ENCODE measurements at places on chromosomes 11 and 22. TPM values are rescaled to one million over a fixed set of nuclear protein-coding genes. Genes with fewer than 3 reads are reported as not detected.

GRCh38 chr11:6607190-6607795, 3.7 kb downstream of the ILK start:
- peaks cover 44% of the 10 kb centered on the region for H3K4me1 ChIP-seq
- H3K4me3 ChIP-seq, result peak overlapping the region; percentile 33
- peaks cover 52% of the 10 kb centered on the region for H3K36me3 ChIP-seq
- no peak for DNase-seq
- no peaks in the 10 kb centered on the region for H3K27me3 ChIP-seq

DNA sequence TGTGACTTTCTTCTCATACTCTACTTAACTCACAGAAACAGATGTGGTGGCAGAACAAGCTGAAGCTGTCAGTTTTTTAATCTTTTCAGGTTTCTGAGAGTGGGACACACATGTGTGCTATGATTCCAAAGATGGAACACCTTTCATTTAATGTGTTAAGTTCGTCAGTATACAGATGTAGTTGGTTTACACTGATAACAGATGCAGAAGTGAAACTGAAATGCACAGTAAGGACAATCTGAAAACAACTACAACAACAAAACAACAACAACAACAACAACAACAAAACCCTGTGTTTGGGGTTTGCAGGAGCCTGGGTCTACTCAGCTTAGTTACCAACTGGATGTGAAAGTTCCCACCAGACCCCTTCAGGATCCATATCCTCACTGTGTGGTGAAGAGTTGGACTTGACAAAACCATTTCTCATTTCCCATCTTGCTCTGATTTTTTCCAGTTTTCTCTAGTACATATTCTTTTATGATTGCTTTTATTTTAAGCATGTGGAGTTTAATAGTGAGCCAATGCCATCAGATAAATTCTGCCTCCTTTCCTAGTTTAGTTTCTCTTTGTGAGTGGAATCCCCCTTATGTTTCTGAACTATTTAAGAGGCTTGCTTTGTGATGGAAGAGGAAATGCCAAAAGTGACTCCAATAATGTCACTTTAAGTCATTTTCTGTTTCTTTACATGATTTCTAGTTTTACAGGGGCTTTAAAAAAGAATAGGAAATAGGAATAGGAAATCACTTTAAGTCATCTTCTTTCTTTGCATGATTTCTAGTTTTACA, 47.8 kb downstream of the ARHGAP42 start:
- no peak overlapping the region for H3K4me3 ChIP-seq
- no peak overlapping the region for H3K27ac ChIP-seq

GRCh38 chr11:78737301-78737700, 162.6 kb upstream of the NARS2 start:
- DNase-seq, result no peak
- no peak overlapping the region for H3K4me3 ChIP-seq
- no peaks in the 10 kb centered on the region for H3K36me3 ChIP-seq
- peaks cover 2% of the 10 kb centered on the region for H3K27me3 ChIP-seq
- no peaks in the 10 kb centered on the region for H3K4me1 ChIP-seq
- no peak overlapping the region for H3K27ac ChIP-seq

DNA sequence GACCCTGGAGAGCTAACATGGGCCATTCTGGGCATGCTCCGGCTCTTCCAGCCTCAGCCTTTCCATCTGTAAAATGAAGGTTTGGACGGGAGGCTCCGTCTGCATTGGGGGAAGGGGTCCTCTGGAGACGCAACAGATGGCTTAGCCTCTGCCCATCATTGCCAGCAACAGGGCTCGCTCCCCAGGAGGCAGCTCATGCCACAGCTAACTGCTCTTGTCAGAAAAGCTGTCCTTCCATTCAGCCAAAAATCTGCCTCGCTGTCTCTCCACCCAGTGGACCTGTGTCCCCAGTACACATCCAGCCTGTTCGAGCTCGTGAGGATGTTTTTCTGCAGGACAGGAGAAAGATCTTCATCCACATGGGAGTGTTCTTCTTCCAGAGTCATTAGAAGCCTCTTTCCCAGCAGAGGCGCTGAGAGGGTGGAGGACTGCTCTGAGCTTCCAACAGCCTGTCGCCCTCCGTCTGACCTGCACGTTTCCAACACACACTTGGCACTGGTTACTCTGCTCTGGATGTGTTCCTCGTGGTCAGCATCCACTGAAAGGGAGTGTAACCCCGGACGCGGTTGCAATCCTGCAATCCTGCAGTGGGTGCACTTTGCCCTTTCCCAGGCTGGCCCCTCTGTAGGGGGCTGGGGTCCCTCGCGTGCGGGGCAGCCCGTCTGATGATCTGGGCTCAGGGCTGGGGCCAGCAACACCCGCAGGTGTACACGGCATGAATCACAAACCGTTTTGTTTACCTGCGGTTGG, 1340.9 kb downstream of the TBC1D22A start:
- H3K36me3 ChIP-seq, result peaks cover under 1% of the 10 kb centered on the region
- peaks cover 12% of the 10 kb centered on the region for H3K27me3 ChIP-seq
- DNase-seq, result no peak
- H3K27ac ChIP-seq, result no peak overlapping the region

GRCh38 chr22:37442537-37442936, 15.3 kb upstream of the ELFN2 start:
- H3K4me3 ChIP-seq, result no peak overlapping the region
- no peaks in the 10 kb centered on the region for H3K36me3 ChIP-seq
- H3K4me1 ChIP-seq, result peaks cover 15% of the 10 kb centered on the region
- no peak for DNase-seq
- peaks cover 3% of the 10 kb centered on the region for H3K27me3 ChIP-seq
- H3K27ac ChIP-seq, result no peak overlapping the region

DNA sequence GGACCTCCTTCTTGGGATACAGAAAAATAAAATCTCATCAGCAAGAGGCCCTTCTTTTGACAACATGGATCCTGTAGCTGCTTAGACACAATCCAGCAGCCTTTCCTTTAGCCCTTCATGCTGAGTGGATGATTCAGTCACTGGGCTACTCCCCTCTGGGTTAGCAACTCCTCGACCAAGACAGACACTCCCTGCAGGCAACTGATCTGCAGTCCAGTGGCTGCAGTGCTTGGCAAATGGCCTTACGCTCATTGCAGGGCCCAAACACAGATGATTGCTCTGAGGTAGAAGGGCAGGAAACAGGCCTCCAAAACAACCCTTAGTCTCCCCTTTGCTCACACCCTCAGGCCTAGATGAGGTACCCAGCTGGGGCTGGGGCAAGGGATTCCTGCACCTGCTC, 73.2 kb upstream of the OPCML start:
- H3K4me1 ChIP-seq, result no peaks in the 10 kb centered on the region
- no peaks in the 10 kb centered on the region for H3K36me3 ChIP-seq
- H3K4me3 ChIP-seq, result no peak overlapping the region
- H3K27me3 ChIP-seq, result no peaks in the 10 kb centered on the region
- no peak overlapping the region for H3K27ac ChIP-seq
- no peak for DNase-seq

GRCh38 chr22:42990131-42990838, 24.7 kb downstream of the PACSIN2 start:
- H3K27ac ChIP-seq, result no peak overlapping the region
- H3K36me3 ChIP-seq, result peaks cover 8% of the 10 kb centered on the region
- no peak for DNase-seq
- H3K4me1 ChIP-seq, result peaks cover 4% of the 10 kb centered on the region
- no peak overlapping the region for H3K4me3 ChIP-seq

- H3K27me3 ChIP-seq, result no peaks in the 10 kb centered on the region
- no peaks in the 10 kb centered on the region for H3K36me3 ChIP-seq
- H3K4me1 ChIP-seq, result no peaks in the 10 kb centered on the region
- DNase-seq, result peak; percentile 23
Observed at GRCh38 chr11:111777094-111778046, 11.2 kb upstream of the PPP2R1B start.

DNA sequence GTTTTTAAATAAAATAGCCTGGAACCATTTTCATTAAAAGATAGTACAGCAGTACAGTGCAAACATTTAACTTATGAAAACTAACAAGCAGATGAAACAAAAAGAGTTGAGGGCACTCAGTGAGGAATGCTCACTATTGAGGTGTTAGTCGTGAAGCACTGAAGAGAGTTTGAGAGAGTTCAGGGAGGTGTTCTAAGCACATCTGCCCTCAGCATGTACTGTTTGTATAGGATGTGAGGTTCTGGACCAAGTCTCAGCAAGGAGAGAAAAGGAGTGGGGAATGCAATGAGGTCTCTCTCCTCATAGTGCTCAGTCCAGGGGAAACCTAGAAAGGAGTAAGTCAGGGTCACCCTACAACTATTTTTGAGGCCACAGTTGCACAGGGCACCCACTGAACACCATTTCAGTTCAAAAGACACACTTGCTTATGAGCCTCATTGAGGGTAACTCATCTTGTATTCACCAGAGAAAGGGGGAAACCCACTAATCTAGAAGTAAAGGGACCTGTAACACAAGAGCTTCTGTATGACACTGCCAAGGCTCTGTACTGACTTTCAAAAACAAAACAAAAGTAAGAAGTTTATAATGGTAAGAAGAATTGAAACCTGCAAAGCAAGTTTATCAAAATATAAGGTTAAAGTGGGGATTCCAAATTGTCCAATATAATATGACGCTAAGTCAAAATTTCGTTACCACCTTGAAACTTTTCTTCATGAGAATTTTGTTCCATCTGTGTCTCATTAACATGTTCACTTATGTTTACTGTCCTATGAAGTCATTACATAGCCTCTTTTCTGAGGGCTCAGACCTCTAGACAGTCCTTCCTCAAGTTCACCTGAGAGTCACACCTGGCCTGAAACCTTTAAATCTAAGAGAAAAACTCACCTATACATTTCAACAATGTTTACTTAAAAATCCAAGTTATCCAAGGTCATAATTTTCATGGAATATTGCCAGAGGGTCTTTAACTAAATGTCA, 275.3 kb downstream of the ETS1 start:
- DNase-seq, result no peak
- H3K4me1 ChIP-seq, result peaks cover 49% of the 10 kb centered on the region
- H3K36me3 ChIP-seq, result peaks cover 64% of the 10 kb centered on the region
- H3K27me3 ChIP-seq, result no peaks in the 10 kb centered on the region

DNA sequence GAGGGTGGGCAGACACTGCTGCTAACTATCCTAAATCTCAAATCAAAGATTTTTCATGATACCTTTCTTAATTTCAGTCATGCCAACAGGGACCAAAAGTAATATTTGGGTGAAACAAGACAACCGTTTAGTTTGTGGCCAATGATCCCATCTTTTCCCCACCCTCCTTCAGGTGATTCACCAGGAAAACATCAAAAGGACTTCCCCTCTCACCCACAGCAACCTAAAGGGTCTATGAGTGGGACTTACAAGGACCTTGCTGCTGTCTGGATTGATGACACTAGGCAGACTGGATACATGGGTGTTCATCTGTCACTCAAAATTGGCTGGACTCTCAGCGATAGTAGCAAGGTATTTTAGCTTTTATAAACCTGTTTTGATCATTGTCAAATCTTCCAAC, 62.0 kb upstream of the ZC3H12C start:
- H3K36me3 ChIP-seq, result no peaks in the 10 kb centered on the region
- DNase-seq, result no peak
- H3K27me3 ChIP-seq, result peaks cover 2% of the 10 kb centered on the region
- H3K27ac ChIP-seq, result no peak overlapping the region
- H3K4me3 ChIP-seq, result no peak overlapping the region

DNA sequence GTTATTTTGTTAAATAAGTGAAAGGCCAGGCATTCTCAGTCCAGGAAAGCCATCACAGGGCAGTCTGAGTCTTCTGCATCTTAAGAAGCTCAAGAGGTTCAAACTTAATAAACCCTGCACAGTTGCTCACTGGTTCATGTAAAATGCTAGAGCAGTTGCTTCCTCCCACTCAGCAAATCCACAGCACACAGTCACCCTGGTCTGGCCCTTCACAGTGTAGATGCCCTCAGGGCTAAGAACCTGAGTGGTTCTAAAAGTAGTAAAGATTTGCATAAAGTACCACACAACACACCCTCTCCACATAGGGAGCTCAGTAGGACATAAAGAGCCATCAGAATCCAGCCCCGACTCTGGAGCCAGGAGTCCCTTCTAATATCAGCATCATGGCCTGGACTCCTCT, 58.7 kb downstream of the ZNF280B start:
- H3K27ac ChIP-seq, result no peak overlapping the region
- H3K4me3 ChIP-seq, result no peak overlapping the region

DNA sequence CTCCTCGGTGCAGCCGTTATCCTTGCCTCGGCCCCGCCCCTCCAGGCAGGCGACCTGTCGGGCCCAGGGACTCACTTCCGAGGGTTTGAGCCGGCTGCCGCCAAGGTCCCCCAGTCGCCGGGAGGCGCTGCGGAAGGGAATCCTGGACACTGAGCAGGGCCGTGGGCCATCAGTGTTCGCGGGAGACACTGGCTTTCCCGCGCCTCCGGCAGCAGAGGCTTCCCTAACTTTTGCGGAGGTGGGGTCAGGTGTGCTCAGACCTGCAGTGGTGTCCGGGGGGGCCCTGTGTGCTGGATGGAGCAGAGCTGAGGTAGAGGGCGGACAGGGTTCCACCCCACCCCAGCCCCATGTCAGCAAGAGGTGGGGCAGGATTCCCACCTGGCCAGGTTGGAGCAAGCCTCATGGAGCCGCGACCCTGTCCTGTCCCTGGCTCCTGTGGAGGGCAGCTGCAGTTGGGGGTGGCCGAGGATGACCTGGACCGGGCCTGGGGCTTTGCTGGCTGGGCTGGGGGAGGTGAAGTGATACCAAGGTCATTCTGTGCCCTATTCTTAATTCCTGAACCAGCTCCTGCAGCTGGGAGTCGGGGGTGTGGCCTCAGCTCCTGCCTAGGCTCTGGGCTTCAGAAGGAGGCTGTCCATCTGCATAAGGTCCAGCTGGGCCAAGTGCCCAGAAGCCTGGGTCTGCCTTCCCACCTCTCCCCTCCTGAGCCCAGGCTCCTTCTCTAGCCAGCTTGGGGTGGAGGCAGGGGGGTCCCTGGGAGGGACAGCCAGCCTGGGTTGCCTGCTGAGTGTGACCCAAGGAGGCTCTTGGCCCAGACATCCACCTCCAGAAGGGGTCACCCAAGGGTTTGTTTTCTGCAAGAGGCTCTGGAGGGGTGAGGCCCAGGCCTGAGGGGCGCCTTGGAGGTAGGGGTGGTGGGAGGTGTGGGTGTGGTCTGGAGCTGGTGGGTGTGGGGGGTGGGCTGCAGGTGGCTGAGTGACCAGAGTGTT, 8.4 kb downstream of the TSPAN4 start:
- DNase-seq, result no peak
- peaks cover 11% of the 10 kb centered on the region for H3K27me3 ChIP-seq
- no peak overlapping the region for H3K27ac ChIP-seq
- no peaks in the 10 kb centered on the region for H3K36me3 ChIP-seq

The SLC37A2 gene
- 2.6 TPM for total RNA-seq

The PATZ1 gene
- 18.6 TPM for total RNA-seq

The DEPDC5 gene
- total RNA-seq, result 32.8 TPM

The DEFB131B gene
- not detected for total RNA-seq

The CFAP300 gene
- total RNA-seq, result not detected

The CCDC188 gene
- 0.33 TPM for total RNA-seq

The FJX1 gene
- total RNA-seq, result not detected

The FIBIN gene
- total RNA-seq, result not detected

The MN1 gene
- total RNA-seq, result 0.40 TPM

All from activated CD4-positive, alpha-beta memory T cell treated with anti-CD3 and anti-CD28 coated beads, Interleukin-2, amount 10 ng/mL, durations not matched to agents 7 days and 5 days (primary cell).